Uterus (tissue), 4 donors: ENCODE measurements at places on chromosomes 4 and X. TPM values are rescaled to one million over a fixed set of nuclear protein-coding genes. Genes with fewer than 3 reads are reported as not detected.

- H3K36me3 ChIP-seq: no peaks in the 10 kb centered on the region
- H3K27ac ChIP-seq: no peak overlapping the region
- H3K4me1 ChIP-seq: no peaks in the 10 kb centered on the region
- H3K27me3 ChIP-seq: no peaks in the 10 kb centered on the region
These were observed 57.8 kb upstream of the XAGE1B start for GRCh38 chrX:52574416-52575275.

DNA sequence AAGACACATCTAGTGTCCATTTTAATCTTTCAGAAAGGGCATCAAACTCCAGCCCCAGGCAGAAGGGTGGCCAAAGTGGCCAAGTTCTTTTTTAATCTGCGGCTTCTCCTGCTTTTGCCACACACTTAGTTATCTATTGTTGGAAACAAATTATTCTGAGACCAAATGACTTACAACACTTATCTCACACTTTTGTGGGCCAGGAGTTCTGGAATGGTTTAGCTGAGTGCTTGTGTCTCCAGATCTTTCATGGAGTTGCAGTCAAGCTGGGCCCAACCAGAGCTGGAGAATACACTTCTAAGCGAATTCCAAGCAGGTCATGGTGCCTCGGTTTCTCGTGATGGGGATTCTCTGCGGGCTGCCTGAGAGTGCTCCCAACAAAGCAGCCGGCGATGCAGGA lies 4.0 kb downstream of the TXK start:
- peak overlapping the region; percentile 58 for H3K27ac ChIP-seq
- no peaks in the 10 kb centered on the region for H3K4me1 ChIP-seq
- H3K4me3 ChIP-seq: no peak overlapping the region
- H3K36me3 ChIP-seq: no peaks in the 10 kb centered on the region
- DNase-seq: no peak
- H3K27me3 ChIP-seq: no peaks in the 10 kb centered on the region

DNA sequence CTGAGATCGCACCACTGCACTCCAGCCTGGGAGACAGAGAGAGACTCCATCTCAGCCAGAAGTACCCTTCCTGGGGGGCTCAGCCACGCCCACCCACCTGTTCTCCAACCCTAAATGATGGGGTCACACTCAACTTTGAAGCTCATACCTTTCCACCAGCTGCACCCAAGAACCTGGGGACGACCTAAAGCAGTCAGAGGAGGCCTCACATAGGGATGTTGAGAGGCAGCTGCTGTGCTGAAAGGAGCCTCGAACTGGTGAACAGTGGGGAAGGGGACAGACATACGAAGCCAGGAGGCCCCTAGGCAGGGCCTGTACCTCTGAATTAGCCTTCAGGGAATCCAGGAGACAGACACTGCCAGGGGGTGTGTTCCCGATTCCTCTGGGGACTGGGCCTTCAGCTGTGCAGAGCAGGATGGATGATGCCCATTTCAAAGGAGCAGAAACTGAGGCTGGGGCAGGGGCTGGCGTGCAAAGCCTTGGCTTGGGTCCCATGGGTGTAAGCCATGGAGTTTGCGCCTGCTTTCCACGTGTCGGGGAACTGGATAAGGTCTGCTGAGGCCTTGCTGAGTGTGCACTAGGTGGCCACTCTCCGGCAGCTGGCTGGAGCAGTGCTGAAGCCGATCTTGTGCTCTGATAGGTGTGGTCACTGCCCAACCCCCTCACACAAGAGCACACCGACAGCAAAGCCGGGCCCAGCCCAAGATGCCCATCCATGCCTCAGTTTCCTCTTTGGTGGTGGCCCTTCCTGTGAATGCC lies 130.8 kb downstream of the CPZ start:
- no peaks in the 10 kb centered on the region for H3K27me3 ChIP-seq
- no peaks in the 10 kb centered on the region for H3K36me3 ChIP-seq
- DNase-seq: peak; percentile 2
- no peak overlapping the region for H3K4me3 ChIP-seq
- H3K4me1 ChIP-seq: no peaks in the 10 kb centered on the region
- no peak overlapping the region for H3K27ac ChIP-seq

AWAT2 gene
- total RNA-seq: not detected

DNA sequence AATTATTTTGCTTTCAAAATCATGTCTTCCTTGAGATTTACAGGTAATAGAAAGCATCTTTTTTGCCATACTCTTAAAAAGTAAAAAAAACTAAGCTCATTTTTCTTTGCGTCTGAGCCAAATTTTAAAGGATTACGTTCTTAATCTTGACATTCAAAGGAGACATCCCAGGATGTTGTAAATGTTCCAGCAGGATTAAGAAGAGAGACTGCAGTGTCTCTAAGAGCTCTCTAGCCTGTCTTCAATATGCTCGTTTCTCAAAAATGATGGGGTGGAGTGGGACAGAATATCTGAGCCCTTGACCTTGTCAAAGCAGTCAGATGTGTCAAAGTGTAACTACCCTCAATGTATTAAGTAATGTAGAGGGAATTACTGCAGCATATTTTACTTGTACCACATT lies 363.3 kb downstream of the PCDH7 start:
- no peak overlapping the region for H3K27ac ChIP-seq
- no peak overlapping the region for H3K4me3 ChIP-seq
- no peak for DNase-seq
- no peaks in the 10 kb centered on the region for H3K27me3 ChIP-seq
- no peaks in the 10 kb centered on the region for H3K36me3 ChIP-seq

DNA sequence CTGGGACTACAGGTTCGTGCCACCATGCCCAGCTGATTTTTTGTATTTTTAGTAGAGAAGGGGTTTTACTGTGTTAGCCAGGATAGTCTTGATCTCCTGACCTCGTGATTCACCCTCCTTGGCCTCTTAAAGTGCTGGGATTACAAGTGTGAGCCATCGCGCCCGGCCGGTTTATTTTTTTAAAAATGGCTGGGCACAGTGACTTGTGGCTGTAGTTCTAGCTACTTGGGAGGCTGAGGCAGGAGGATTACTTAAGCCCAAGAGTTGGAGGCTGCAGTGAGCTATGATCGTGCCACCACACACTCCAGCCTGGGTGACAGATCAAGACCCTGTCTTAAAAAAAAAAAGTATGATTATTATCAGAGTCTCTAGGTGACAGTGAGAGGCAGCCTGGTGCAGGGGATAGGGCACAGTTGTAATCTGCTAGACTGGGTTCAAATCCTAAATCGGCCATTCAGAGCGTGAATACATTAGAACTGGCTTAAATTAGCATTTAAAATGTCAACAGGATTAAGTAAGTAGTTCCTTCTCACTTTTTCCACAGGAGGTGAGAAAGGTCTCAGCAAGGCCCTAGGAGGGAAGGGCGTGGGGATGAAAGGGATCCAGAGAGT lies 435 bp upstream of the MGST2 start:
- DNase-seq: no peak
- no peaks in the 10 kb centered on the region for H3K27me3 ChIP-seq
- H3K4me3 ChIP-seq: peak overlapping the region; percentile 54
- H3K4me1 ChIP-seq: no peaks in the 10 kb centered on the region
- peak overlapping the region; percentile 82 for H3K27ac ChIP-seq
- no peaks in the 10 kb centered on the region for H3K36me3 ChIP-seq

DNA sequence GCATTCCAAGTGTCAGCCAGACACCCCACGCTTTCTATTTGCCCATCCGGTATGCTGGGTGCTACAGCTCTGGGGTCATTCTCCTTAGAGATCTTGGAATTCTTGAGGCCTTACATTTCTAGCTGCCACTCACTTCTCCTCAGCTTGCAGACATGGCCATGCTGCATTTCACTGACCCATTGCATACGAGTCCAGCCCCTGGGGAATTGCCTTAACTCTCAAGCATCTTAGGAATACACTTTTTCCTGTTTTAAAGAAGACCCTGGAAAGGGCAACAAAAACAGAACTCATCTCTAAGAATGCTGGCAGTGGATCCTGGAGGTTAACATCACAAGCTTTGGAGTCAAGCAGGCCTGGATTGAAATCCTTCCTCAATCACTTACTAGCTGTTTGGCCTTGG lies 122.0 kb upstream of the LNX1 start:
- DNase-seq: no peak
- H3K27me3 ChIP-seq: no peaks in the 10 kb centered on the region
- no peak overlapping the region for H3K4me3 ChIP-seq
- no peaks in the 10 kb centered on the region for H3K4me1 ChIP-seq
- no peaks in the 10 kb centered on the region for H3K36me3 ChIP-seq
- no peak overlapping the region for H3K27ac ChIP-seq

DNA sequence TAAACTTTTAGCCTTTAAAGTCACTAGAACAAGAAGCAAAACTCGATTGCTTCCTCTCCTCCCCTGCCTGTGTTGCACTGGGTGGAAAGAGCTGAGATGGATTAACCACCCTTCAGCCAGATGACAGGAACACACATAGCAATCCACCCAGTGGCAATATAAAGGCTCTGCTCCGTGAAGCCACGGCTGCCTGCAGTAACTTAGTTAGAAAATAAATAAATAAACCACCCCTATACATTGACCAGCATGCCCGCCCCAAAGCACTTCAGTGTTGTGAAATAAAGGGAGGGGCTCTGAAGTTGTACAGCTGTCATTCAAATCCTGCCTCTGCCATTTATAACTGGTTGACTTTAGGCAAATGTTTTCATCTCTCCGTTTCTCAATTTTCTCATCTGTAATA lies 217.1 kb upstream of the LDB2 start:
- H3K4me3 ChIP-seq: no peak overlapping the region
- no peak overlapping the region for H3K27ac ChIP-seq
- H3K4me1 ChIP-seq: no peaks in the 10 kb centered on the region
- no peaks in the 10 kb centered on the region for H3K27me3 ChIP-seq
- no peak for DNase-seq

XAGE2 gene
- not detected for total RNA-seq

GRCh38 chr4:155444721-155445120 lies 68.0 kb upstream of the MAP9 start:
- peaks cover 4% of the 10 kb centered on the region for H3K4me1 ChIP-seq
- H3K27ac ChIP-seq: no peak overlapping the region
- H3K27me3 ChIP-seq: no peaks in the 10 kb centered on the region
- no peak overlapping the region for H3K4me3 ChIP-seq

EMCN gene
- total RNA-seq: 33.3 TPM

GRCh38 chrX:23884427-23885024 lies 23.2 kb downstream of the APOO start:
- H3K27ac ChIP-seq: peak overlapping the region; percentile 27
- H3K36me3 ChIP-seq: no peaks in the 10 kb centered on the region
- no peak for DNase-seq
- H3K4me3 ChIP-seq: no peak overlapping the region
- H3K4me1 ChIP-seq: no peaks in the 10 kb centered on the region

CXCL3 gene
- total RNA-seq: not detected

GRCh38 chr4:171924746-171925376 lies 111.7 kb downstream of the GALNTL6 start:
- H3K4me1 ChIP-seq: no peaks in the 10 kb centered on the region
- H3K36me3 ChIP-seq: no peaks in the 10 kb centered on the region
- no peak overlapping the region for H3K27ac ChIP-seq
- H3K27me3 ChIP-seq: no peaks in the 10 kb centered on the region

UBA1 gene
- total RNA-seq: 156 TPM

DNA sequence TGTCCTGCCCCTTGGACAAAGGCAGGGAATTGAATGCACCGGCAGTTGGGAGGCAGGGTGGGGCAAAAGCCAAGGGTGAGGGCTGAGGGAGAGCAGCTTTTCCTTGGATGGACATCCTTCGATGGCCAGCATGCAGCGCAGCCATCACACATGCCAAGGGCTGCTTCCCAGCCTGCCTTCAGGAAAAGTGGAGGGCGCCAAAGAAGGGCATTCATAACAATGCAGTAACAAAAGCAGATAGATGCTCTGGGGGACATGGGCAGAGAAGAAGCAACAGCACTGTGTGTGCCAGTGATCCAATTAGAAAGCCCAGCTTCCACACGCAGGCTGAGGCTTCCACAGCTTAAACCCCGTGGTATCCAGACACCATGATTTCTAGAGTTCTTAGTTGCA lies 71.5 kb downstream of the TSPAN5 start:
- peak overlapping the region; percentile 18 for H3K27ac ChIP-seq
- no peak for DNase-seq
- no peaks in the 10 kb centered on the region for H3K36me3 ChIP-seq
- no peaks in the 10 kb centered on the region for H3K27me3 ChIP-seq

DNA sequence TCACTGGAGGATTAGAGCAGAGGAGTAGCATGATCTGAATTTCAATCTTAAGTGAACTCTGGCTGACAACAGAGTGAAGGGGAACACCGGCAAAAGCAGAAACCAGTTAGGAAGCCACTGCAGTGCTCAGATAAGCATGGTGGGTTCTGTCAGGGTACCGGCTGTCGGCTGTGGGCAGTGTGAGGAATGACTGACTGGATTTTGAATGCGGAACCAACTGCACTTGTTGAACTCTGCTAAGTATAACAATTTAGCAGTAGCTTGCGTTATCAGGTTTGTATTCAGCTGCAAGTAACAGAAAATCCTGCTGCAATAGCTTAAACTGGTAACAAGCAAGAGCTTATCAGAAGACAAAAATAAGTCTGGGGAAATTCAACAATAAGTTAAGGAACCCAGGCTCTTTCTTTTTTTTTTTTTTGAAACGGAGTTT lies 5.2 kb downstream of the HTT start:
- no peak overlapping the region for H3K27ac ChIP-seq
- no peak overlapping the region for H3K4me3 ChIP-seq
- H3K27me3 ChIP-seq: no peaks in the 10 kb centered on the region
- peaks cover 7% of the 10 kb centered on the region for H3K4me1 ChIP-seq

GNRHR gene
- total RNA-seq: not detected

SYN1 gene
- total RNA-seq: 1.5 TPM

DNA sequence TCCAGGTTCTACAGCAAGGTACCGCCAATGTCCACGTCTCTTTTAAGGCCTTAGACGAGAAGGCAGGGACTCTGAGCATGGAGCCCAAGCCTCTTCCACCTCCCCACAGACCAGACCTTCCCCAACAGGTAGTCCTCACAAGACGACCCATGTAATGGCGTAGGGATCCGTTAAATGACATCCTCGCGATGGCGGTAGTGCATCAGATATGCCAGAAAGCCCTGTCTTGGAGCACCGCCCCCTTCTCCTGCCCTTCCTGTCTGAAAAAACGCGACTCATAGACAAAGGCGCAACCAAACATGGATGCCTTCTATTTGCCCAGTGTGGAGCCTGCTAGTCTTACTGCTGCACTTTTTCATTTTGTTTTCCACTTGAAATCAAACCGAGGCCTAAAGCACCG lies 185.4 kb downstream of the OR13H1 start:
- peak; percentile 84 for DNase-seq
- peak overlapping the region; percentile 78 for H3K27ac ChIP-seq
- H3K36me3 ChIP-seq: no peaks in the 10 kb centered on the region
